CD8-positive, alpha-beta memory T cell (primary cell): ENCODE measurements at places on chromosomes 7 and 10. TPM values are rescaled to one million over a fixed set of nuclear protein-coding genes. Genes with fewer than 3 reads are reported as not detected.

- H3K27me3 ChIP-seq: peaks cover 1% of the 10 kb centered on the region
- H3K27ac ChIP-seq: no peak overlapping the region
- no peak for DNase-seq
- no peak overlapping the region for H3K4me3 ChIP-seq
Measured at GRCh38 chr10:113959383-113959760, 84.3 kb upstream of the ADRB1 start.

DNA sequence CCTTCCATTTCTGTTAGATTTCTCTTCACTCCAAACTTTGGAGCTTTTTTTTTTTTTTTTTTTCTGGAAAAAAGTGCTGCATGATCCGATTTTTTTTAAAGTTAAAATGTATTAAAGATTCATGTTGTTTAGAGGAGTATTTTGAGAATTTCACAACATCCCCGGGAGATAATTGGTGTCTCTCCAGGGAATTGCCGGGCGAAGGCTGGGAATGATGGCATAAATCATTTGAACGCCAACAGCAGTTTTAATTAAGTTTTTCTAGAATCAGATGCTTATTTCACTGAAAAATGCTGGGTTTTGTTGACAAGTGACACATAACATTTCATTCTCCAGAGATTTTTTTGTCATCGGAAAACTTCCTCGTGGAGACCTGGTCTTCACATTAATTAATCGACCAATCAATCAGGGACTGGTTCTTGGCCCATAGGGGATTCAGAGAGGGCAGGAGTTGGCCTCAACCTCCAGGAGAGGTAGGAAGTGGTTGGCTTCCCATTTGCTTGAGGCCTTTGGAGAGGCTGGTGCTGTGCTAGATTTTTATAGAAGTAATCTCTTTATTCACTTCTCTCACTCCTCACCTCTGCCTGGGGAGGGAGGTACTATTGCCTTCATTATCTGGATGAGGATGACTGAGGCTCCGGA is 439.4 kb downstream of the TYW1 start:
- no peak for DNase-seq
- no peaks in the 10 kb centered on the region for H3K4me1 ChIP-seq
- no peaks in the 10 kb centered on the region for H3K27me3 ChIP-seq
- no peak overlapping the region for H3K4me3 ChIP-seq
- H3K36me3 ChIP-seq: no peaks in the 10 kb centered on the region

PIP gene
- not detected for total RNA-seq

DNA sequence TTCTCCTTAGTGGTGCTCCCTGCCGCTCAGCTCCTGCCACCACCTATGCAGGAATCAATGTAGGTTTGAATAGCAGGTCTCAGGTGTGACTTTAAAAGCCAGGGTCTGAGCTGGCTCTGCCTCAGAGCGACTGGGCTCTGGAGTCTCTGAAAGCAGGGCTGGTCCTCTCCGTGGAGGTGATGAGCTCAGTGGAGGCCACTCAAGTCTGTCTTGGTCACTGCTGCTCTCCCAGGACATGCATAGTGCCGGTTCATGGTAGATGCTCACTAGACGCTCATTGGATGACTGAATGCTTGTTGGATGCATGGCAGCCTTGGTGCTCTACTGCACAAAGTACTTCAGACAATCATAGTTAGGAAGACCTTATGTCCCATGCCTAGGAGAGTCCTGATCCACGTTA is 45.1 kb upstream of the PTF1A start:
- no peaks in the 10 kb centered on the region for H3K4me1 ChIP-seq
- H3K4me3 ChIP-seq: no peak overlapping the region
- no peaks in the 10 kb centered on the region for H3K27me3 ChIP-seq
- H3K36me3 ChIP-seq: no peaks in the 10 kb centered on the region
- no peak overlapping the region for H3K27ac ChIP-seq
- DNase-seq: no peak

SLC26A3 gene
- not detected for total RNA-seq

GRCh38 chr10:6574664-6575176 is 5.4 kb downstream of the PRKCQ start:
- H3K27me3 ChIP-seq: no peaks in the 10 kb centered on the region
- DNase-seq: no peak
- peaks cover 76% of the 10 kb centered on the region for H3K4me1 ChIP-seq
- no peaks in the 10 kb centered on the region for H3K36me3 ChIP-seq
- no peak overlapping the region for H3K27ac ChIP-seq

DNA sequence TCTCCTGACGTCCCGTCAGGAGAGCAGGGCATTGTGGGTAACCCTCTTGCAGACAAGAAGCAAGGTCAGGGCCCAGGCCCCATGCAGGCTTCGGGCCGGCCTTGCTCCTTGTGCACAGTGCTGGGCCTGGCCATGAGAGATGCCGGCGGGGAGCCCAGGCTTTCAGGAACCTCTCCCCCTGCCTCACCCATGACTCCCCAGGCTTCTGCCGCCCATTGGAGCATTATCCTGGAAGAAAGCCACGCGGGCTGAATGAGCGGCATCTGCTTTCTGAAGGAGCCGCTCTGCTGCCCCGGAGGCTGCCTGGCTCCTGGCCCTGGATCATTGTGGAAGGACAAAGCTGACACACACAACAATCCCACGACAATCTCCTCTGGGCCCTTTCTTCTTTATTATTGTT is 233.5 kb downstream of the TCF7L2 start:
- H3K36me3 ChIP-seq: no peaks in the 10 kb centered on the region
- DNase-seq: no peak
- H3K27ac ChIP-seq: no peak overlapping the region
- no peaks in the 10 kb centered on the region for H3K4me1 ChIP-seq
- H3K4me3 ChIP-seq: no peak overlapping the region

CEP55 gene
- total RNA-seq: 41.2 TPM

TDRD1 gene
- total RNA-seq: 0.16 TPM

BAIAP2L1 gene
- 0.58 TPM for total RNA-seq

GRCh38 chr7:50262446-50262845 is 42.1 kb upstream of the IKZF1 start:
- H3K4me3 ChIP-seq: peak overlapping the region; percentile 15
- no peak for DNase-seq
- peaks cover 82% of the 10 kb centered on the region for H3K4me1 ChIP-seq
- no peaks in the 10 kb centered on the region for H3K27me3 ChIP-seq
- H3K27ac ChIP-seq: no peak overlapping the region

WAPL gene
- total RNA-seq: 49.7 TPM

DNA sequence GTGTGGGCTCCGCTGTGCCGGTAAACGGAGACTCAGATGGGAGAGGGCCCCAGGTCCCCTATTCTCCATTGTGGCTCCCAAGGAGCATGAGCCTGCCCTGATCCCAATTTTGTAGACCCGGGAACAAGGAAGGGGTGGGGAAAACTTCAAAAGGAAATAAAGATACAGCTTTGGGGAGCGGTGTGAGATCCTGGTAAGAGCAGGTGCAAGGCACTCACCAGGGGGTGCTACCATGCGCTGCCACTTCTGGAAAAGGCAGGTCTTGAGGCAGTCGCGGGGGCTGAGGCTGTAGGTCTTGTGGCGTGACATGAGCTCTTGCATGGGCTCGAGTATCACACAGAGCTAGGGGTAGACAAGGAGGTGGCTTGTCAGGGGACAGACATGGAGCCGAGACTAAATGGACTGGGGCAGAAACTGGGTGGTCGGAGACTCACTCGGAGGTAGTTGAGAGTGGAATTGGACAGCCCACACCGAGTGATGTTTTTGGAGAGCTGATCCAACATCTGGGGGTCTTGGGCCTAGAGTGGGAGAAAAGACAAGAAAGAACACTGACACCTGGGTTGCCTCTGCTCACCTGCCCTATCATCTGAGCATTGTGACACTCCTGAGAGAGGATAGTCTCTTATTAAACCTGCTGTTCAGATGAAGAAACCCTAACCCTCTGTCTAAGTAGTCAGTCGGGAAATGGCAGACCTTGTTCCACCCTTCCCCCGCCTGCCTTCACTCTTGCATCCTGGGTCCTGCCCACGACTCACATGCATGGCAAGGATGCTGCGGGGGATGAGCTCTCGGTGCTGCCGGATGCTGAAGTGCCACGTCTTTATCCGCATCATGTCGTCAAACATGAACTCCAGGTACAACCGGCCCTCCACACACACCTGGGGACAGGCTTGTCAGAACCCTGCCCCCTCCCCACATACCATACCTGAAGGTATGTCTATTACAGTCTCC is 10.7 kb downstream of the LDB1 start:
- no peaks in the 10 kb centered on the region for H3K27me3 ChIP-seq
- peaks cover 35% of the 10 kb centered on the region for H3K36me3 ChIP-seq
- no peak overlapping the region for H3K27ac ChIP-seq
- DNase-seq: no peak

- no peak overlapping the region for H3K4me3 ChIP-seq
- no peaks in the 10 kb centered on the region for H3K36me3 ChIP-seq
- no peaks in the 10 kb centered on the region for H3K4me1 ChIP-seq
- H3K27me3 ChIP-seq: no peaks in the 10 kb centered on the region
Measured at GRCh38 chr7:122258971-122259370, 45.6 kb downstream of the FEZF1 start.

CALY gene
- 0.92 TPM for total RNA-seq

HOGA1 gene
- total RNA-seq: not detected

- no peaks in the 10 kb centered on the region for H3K27me3 ChIP-seq
- no peak overlapping the region for H3K4me3 ChIP-seq
- H3K27ac ChIP-seq: no peak overlapping the region
- no peak for DNase-seq
- no peaks in the 10 kb centered on the region for H3K4me1 ChIP-seq
- no peaks in the 10 kb centered on the region for H3K36me3 ChIP-seq
Measured at GRCh38 chr7:42025635-42026375, 211.2 kb downstream of the GLI3 start.

DNA sequence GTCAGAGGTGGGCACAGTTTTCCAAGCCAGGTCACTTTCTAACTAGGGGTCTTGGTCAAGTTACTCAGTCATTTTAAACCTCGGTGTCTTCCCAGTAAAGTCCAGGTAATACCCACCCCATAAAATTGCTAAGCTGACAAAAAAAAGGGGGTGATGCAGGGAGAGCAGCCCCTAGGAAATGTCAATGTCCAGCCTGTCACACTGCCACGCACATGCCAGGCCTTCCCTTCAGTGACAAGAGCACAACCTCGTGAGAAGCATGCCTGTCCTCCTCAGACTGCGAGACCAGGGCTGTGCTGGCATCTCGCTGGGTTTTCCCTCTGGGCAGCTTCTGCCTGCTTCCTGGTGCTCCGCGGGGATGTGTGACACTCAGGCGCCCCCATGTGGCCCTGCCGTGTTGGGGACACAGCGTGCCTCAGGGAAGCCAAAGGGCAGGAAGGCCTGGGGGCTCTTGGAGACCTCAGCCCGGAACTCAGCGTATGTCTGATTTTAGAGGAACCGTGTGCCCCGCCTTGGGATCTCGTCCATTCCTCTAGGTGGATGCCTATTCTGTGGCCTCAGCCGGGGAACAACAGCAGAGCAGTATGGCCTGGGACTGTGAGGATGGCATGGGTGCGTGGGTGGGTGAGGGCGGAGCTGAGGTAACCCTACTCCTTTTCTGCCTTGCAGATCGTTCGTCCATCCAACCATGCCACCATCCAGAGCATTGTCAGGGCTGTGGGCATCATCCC is 10.2 kb upstream of the GDF2 start:
- DNase-seq: peak; percentile 87
- no peaks in the 10 kb centered on the region for H3K27me3 ChIP-seq
- H3K4me3 ChIP-seq: peak overlapping the region; percentile 55
